ENCODE measurements at places on chromosomes 5 and 9.

GRCh38 chr5:80995908-80996307 lies 35.7 kb downstream of the RASGRF2 start:
- no peak for DNase-seq

- peak; percentile 96 for DNase-seq
Measured at GRCh38 chr9:37528652-37529471, 43.1 kb downstream of the POLR1E start.

DNA sequence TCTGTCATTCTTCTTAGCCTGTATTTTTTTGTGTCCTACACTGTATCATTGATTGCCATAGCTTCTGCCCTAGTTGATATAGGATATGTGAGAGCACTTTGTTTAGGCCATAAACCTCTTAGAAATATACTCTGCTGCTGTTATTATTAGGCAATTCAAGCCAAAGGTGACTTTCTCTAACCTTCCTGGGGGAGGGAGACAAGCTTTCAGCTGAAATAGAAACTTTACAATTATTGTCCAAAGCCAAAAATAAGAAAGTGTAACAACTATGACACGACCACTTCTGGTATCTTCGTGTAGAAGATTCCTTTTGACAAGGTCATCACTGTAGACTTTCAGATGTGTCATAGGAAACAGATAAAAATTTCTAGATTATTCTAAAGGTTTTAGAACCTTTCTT lies 12.2 kb upstream of the CSNK1A1 start:
- DNase-seq, result peak; percentile 50

DNA sequence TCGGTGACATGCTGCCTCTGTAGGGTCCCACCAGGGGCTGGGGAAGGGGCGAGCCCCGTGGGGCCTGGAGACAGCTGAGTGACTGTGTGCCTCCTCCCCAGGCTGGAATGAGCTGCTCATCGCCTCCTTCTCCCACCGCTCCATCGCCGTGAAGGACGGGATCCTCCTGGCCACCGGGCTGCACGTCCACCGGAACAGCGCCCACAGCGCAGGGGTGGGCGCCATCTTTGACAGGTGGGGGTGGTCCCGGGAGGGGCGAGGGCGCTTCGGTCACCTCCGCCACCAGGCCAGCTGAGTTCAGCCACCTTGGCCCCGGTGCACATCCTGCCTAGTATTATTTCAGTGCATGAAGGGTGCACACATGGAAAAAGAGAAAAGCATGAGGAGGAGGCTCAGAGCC lies 102.8 kb downstream of the RXRA start:
- no peak for DNase-seq

- no peak for DNase-seq
Measured at GRCh38 chr9:137531099-137531765, 19.0 kb downstream of the PNPLA7 start.

DNA sequence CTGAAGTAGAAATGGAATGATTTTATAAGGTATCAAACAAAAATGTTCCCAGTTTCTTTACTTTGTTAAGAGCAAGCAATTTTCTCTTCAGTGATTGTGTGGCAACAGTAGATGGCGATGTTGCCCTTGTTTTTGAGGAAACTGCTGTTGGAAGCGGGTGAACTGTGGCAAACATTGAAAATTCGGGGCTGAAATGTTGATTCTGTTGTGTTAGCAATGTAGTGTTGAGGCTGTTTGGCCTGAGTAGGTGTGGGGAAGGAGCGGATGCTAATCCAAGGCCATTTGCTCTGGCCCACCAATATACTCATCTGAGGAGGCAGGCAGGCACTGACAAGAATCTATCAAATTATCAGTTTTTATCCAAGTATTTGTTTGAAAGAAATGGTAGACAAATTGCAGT lies 129.8 kb downstream of the SLC12A2 start:
- peak; percentile 63 for DNase-seq

- DNase-seq, result peak; percentile 84
Measured at GRCh38 chr5:141623186-141623585, 4.4 kb upstream of the DIAPH1 start.

DNA sequence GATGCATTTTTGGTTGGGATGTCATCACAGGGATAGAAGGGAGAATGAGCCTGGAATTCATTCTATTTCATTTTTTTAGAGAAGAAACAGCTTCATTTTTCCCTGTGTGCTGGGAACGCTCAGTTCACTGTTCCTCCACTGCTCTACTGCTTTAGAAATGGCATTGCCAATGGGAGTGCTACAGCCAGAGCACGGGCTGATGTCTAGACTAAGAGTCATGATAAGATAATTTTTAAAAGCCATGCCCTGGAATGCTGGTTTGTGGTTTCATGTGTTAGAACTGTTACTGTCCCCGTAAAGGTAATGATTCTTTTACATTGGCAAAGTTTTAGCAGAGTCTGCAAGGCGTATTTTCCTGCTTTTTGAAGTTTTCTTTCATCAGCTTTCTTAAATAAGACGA lies 119.6 kb downstream of the SEMA6A start:
- DNase-seq, result no peak

DNA sequence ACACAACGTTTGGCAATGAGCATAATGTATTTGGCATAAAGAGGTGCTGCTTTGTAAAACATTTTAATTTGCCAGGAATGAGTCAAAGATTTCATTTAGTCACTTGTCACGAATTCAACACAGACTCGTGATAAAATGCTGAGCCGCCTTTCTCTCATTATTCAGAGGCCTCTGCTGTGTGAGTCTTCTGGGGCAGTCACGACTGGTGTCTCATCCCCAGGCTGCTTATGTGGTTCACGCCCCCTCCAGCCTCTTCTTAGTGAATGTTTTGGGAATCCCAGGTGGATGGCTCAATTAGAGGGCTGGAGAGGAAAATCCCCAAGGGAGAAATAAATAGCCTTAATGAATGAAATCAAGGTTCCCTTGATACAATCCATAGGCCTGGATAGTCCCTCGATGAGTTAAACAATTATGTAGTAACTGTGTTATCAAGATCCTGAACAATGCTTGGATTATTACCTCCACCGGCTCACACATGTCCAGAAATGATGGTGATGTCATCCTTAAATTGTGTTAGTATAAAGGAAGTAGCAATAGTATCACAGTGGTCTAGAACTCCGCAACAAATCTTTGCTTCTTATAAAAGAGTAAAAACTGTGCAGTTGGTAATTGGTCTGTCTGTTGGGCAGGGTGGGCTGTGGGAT lies 192.1 kb upstream of the ADAMTS16 start:
- no peak for DNase-seq

DNA sequence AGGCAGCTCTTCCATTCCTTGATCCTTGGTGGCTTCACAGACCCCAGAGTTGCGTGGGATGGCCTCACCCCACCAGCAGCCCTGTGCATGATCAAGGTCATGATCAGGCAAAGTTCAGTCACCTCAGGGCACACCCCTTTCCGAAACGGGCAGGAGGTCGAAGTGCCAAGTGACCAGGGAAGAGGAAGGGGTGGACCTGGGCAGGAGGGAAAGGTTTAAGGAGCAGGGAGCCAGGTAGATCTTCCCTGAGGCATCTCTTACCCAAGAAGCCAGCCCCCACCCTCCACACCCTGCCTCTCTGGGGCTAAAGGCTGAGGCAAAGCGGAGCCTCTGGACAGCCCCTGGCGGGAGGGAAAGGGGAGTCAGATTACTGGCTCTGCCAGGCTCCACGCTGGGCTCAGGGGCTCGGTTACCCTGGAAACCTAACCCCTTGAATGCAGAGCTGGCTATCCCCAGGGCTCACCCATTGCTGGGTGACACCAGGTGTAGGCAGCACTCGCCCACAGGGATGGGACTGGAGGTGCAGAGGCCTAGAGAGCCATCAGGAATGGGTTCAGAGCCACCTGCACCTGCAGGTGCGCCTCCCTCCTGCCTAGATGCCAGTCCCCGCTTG lies 3.6 kb downstream of the MGAT4B start:
- DNase-seq, result no peak

GRCh38 chr5:3598207-3598606 lies 2.6 kb downstream of the IRX1 start:
- DNase-seq, result no peak

DNA sequence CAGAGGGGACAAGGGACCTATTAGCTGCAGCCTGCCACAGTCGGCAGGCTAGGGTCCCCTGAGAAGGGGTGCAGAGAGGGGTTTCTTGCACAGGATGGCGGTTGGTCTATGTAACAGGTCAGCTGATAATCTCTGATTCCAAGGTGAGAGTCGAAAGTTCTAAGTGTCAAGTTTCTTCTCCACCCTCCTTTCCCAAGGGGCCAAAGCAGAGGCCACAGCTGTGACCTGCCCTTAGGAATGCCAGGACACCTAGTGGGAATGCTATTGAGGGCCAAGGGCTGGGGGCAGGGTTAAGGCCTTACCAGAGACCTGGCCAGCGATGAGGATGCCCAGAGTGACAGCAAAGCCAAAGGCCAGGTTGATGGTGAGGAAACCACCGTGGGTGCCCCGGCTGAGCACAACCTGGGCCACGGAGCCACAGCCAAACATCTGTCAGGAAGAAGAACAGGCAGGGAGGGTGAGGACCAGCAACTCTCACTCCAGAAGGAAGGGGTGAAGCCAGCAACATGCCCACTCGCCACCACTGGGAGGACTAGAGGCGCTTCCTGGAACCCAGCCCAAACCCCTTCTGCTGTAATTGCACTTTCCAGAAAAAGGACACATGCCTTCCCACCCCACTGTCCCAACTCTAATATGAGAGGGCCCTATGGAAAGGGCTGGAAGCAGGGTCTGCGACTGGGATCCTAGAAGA lies 3.8 kb downstream of the AQP3 start:
- DNase-seq, result no peak
